ENCODE measurements at places on chromosomes 7 and 10. TPM values are rescaled to one million over a fixed set of nuclear protein-coding genes. Genes with fewer than 3 reads are reported as not detected.

The LGI1 gene
- total RNA-seq, result 2.0 TPM

The MAGI2 gene
- total RNA-seq, result 5.8 TPM

The RNF32 gene
- 2.7 TPM for total RNA-seq

The NODAL gene
- total RNA-seq, result 0.43 TPM

The GRID1 gene
- total RNA-seq, result 0.48 TPM

The TMEM178B gene
- 3.9 TPM for total RNA-seq

The SEMA3A gene
- total RNA-seq, result 31.3 TPM

The NPTX2 gene
- total RNA-seq, result 2.4 TPM

The PSPH gene
- 72.7 TPM for total RNA-seq

The SPDYE17 gene
- total RNA-seq, result not detected

The CARD11 gene
- 6.6 TPM for total RNA-seq

The COBL gene
- total RNA-seq, result 3.6 TPM

The LBX1 gene
- total RNA-seq, result not detected

The HKDC1 gene
- 4.2 TPM for total RNA-seq
